ENCODE measurements at places on chromosomes 4 and X.

GRCh38 chr4:59630235-59630634 lies 1569.9 kb upstream of the ADGRL3 start:
- no peaks in the 10 kb centered on the region for H3K27me3 ChIP-seq
- no peaks in the 10 kb centered on the region for H3K36me3 ChIP-seq
- H3K4me3 ChIP-seq = no peak overlapping the region
- DNase-seq = no peak
- H3K4me1 ChIP-seq = no peaks in the 10 kb centered on the region

DNA sequence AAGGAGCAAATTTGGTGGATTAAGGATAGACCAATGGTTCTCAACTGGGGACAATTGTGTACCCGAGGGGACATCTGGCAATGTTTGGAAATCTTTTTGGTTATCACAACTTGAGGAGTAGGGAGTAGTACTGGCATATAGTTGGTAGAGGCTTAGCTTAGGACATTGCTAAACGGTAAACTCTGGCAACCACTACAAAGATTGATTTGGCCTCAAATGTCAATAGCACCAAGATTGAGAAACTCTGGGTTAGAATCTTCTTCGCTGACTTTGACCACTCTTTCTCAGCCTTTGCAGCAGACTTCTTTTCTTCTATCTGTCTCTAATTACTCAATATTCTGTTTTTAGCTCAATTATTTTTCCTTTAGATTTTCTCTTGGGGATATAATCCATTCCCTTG lies 1.5 kb upstream of the NBDY start:
- no peak overlapping the region for H3K4me3 ChIP-seq
- no peak for DNase-seq
- no peaks in the 10 kb centered on the region for H3K36me3 ChIP-seq
- no peak overlapping the region for H3K27ac ChIP-seq

- no peaks in the 10 kb centered on the region for H3K36me3 ChIP-seq
- no peaks in the 10 kb centered on the region for H3K27me3 ChIP-seq
- H3K27ac ChIP-seq = no peak overlapping the region
- H3K4me3 ChIP-seq = no peak overlapping the region
Observed at GRCh38 chrX:64739792-64740378, 236.4 kb downstream of the ZC4H2 start.

DNA sequence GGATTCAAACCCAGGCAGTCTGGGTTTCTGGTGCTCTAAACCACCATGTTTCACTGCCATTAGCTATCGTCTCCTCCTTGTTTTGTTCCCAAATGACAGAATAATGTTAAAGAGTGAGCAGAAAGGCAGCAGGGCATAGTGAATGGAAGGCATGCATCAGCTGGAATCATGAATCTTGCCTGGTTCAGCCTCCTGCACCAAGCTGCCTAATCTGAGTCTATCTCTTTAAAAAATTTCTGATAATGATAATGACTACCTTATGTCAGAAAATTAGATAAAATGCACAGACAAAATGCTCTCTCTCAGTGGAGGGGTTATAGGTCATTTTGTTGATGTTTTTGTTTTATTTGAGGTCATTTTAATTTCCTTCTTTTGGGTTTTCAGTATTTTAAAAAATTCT lies 187.4 kb downstream of the RASL11B start:
- no peak overlapping the region for H3K4me3 ChIP-seq
- no peaks in the 10 kb centered on the region for H3K4me1 ChIP-seq
- no peak for DNase-seq
- H3K27me3 ChIP-seq = no peaks in the 10 kb centered on the region
- H3K27ac ChIP-seq = no peak overlapping the region

DNA sequence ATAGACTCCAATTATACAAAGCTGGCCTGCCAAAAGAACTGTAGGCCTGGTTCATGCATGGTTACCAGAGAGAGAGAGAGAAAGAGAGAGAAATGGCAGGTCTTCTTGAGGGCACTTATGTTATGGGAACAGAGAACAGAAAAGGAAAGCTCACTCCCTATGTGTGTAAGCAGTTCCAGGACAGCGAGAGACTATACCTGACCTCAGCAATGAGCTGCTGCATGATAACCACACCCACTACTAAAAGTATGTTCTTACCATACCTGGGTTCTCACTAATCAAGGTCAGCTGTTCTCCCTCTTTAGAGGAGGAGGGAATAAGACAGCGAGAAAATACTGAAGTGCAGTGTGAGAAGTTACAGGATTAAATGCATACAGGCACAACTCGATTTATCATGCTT lies 583.3 kb downstream of the GBA3 start:
- no peak overlapping the region for H3K4me3 ChIP-seq
- no peak for DNase-seq
- no peaks in the 10 kb centered on the region for H3K4me1 ChIP-seq
- no peaks in the 10 kb centered on the region for H3K36me3 ChIP-seq

DNA sequence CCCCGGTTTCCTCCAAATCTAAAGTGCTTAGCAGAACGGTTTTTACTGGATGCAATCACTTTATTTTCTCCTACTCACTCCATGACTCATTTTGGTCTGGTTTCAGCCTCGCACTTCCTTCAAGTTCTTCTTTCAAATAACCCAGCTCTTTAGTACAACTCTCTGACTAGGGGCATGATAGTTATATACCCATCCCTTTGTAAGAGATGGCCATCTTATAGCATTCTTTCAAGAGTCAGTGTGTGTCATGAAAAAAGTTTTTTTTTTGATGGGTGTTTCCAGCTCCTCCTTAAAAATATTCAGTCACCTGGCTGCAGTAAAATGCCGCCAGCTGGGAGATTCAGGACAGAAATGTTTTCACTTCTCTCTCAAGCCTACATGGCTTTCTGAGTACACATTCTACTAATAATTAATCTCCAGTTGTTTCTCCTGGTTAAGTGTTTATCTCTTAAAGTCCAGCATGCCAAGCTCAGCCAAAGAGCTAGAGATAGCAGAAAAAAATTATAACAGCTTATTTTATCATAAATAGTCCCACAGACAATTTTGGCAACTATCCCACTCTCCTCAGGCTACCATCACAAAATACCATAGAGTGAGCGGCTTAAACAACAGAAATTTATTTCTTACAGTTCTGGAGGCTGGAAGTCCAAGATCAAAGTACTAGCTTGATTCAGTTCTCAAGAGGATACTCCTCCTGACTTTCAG lies 139.3 kb downstream of the GASK1B start:
- no peak overlapping the region for H3K27ac ChIP-seq
- H3K36me3 ChIP-seq = no peaks in the 10 kb centered on the region
- no peaks in the 10 kb centered on the region for H3K27me3 ChIP-seq
- H3K4me1 ChIP-seq = no peaks in the 10 kb centered on the region
- DNase-seq = no peak

DNA sequence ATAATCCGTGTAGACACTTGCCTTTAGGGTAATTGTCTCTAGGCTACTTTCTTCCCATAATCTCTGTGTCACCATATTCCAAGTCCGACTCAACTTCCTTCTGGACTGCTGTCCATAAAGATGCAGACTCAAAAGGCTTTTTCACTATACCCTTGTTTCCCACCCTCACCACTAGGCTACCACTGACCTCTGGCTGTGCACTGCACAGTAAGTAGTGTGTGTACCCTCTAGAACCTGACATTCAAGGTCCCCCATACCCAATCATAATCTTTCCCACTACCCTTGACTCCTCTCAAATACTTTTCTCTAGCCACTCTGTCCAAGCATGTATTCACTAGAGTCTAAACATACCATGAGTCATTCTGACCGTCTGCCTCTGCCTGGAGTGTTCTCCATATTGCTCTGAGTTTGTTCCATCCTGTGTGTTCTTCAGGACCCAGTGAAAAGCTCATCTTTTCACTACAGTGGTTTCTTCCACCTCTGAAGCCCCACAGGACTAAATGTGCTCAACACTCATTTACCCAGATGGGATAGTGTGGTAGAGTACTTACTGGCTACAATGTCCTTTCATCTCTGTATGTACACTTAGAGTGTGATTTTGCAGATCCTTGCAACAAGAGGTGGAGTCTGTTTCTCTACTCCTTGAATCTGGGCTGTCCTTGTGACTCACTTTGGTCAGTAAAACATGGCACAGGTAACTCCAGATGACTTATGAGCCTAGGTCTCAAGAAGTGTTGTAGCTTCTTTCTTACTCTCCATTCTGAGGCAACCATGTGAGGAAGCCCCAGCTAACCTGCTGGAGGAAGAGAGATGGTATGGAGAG lies 17.4 kb downstream of the JADE3 start:
- H3K27ac ChIP-seq = no peak overlapping the region
- H3K4me3 ChIP-seq = no peak overlapping the region
- H3K36me3 ChIP-seq = no peaks in the 10 kb centered on the region
- no peak for DNase-seq
- no peaks in the 10 kb centered on the region for H3K27me3 ChIP-seq
- peaks cover 7% of the 10 kb centered on the region for H3K4me1 ChIP-seq
